ENCODE measurements at places on chromosomes 6 and 20.

DNA sequence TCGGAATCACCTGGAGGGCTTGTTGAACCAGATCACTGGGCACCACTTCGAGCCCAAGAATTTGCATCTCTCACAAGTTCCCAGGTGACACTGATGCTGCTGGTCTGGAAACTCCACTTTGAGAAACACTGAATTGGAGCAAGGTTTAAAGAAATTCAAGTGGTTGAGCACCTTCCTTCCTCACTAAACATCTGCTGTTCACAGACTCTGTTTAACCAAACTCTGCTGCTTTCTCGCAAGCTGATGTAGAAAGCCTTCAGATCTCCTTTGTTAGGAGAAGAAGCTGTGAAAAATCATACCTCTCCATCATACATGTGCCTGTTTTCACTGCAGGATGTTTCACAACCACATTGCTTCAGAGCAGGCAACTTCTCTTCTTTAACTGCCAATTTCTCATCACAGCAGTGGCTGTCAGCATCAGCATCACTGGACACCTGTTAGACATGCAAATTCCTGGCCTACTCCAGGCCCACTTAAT is 87.5 kb upstream of the TOP1 start:
- DNase-seq = no peak

GRCh38 chr20:60804240-60804917 is 447.7 kb upstream of the CDH4 start:
- peak; percentile 59 for DNase-seq

- DNase-seq = peak; percentile 61
These were observed 59.0 kb upstream of the EEF1A1 start for GRCh38 chr6:73579851-73580246.

DNA sequence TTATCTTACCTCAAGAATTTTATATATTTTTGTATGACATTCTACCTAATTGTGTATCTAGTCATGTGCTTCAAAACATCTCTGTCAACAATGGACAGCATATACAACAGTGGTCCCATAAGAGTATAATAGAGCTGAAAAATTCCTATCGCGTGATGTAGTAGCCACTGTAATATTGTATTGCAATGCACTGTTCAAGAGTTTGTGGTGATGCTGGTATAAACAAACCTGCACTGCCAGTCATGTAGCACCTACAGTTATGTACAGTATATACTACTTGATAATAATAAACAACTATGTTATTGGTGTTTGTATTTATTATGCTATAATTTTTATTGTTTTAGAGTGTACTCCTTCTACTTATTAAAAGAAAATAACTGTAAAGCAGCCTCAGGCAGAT is 672.7 kb downstream of the CD109 start:
- DNase-seq = no peak

DNA sequence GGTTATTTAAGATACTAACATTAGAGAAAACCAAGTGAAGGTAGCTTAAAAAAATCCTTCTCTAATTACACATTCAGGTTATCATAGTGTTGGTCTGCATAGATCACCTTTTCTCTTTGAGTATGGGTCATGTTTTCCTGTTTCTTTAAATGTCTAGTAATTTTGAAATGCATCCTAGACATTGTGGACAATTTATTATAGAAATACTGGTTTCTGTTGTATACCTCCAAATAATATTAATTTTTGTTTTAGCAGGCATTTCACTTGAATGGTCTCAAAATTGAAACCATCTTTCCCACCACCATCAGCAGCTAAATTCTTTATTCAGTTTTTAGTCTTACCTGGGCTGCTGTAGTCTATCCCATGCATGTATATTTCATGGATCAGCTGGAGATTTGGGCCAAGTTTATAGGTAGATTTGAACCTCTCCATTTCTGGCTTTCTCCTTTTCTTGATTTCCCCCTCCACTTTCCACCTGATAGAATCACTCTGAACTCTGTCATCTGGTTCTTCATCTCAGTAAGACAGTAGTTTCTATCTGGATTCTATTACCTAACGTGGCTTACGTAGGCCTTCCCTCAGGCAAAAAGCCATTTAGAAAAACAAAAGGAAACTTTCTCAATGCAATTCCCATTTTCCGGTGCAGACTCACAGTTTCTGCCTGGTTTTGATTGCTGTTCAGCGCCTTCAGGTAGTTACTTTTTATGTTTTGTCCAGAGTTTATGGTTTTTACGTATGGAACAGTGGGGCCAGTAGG is 52.3 kb downstream of the ZFAND3 start:
- DNase-seq = no peak

DNA sequence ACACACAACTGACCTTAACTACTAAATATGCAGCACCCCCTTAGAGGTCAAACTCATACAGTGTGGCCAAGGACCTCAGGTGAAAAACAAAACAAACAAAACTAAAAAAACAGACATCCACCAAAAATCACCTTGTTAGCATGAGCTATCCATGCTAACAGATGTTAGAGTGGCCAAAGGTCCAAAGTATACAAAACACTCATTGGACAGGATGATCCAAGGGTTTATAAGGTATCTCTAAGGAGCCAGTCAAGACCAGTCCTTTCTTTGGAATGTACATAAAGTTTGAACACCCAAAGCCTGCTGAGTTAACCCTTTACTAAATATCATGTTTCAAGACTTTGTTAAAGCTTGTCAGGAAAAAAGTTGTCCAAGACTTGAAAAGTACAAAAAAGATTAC is 35.8 kb downstream of the THEMIS start:
- DNase-seq = no peak

GRCh38 chr20:53133125-53133524 is 161.0 kb downstream of the TSHZ2 start:
- no peak for DNase-seq

- DNase-seq = no peak
These were observed 243.5 kb upstream of the THEMIS start for GRCh38 chr6:128144320-128144719.

DNA sequence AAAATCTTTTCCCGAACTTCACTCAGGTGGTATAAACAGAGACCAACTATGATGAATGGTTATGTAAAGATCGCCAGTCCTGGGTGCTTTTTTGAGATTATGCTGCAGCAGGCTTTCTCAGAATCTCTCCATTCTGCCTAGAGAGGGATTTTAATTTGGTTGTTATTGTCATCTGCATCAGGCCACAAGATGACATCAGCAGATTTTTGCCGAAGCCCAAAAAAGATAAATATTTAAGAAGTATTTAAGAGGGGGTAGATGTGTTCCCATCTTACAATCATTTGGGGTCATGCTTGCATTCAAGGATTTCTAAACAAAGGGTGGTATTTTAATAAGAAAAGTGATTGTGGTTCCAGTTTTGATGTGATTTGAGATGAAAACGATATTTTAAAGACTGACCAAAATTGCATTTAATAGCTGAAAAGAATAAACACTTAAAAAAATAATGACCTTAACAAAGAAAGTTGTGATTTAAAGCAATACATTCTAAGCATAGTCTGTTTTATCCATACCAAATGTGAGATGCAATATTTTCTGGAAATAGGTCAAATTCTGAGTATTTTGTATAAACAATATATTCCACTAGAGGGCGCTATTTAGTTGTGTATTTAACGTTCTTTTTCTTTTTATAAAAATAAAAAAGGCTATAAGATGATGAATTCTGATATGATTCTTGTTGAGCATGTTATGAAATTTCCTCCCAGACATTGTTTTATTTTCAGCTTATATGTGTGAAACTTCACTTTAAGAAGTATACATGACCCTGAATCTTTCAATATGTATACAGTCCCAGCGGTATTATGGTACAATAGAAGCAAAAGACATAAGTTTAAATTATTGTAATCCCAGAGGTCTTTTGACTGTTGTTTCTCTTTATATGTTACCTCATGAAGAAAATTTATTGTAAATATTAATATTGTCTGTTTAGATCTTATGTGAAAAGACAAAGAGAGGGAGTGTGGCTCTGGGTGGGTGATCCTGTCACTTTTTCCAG is 51.0 kb upstream of the ZFP64 start:
- peak; percentile 29 for DNase-seq

DNA sequence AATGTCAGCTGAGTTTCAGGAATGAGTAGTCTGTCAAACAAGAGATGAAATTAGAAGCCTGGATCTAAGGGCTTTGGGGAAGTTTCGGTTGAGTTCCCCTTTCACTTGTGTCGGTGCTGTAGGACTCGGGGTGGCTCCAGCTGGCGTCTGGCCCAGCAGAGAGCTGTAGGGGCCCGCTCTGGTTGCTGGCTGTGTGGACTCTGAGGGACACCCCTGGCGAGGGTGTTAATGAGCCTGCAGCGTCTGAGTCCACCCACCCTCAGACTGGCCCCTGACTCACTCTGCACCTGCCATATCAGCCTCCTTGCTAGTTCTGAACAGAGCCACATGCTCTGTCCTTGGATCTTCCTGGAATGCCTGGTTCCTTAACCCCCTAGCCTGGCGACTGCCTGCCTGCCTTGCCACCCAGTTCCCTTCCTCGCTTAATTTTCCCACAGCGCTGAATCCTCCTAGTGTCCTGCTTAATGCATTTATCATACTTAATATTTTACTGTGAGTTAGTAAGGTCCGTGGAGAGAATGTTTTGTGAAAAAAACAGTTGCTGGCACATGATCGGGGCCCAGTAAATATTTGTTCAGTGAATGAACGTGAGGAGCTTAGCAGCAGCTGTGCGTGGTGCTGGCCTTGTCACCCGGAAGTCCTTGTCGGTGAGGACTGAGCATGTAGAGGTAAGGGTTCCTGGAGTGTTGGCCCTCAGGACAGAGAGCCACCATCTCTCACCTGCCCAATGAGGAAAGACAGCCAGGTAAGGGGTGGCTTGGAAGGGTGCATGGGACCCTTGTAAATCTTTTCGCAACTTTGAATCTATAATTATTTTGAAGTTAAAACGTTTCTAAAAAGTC is 1.6 kb downstream of the DNAJC5 start:
- DNase-seq = peak; percentile 33

- DNase-seq = no peak
These were observed 9.1 kb upstream of the MAPK13 start for GRCh38 chr6:36120979-36121786.

All from iPS-NIHi11 (cell line).